Islet precursor cell (in vitro differentiated cells): ENCODE measurements at places on chromosomes 6 and 20.

GRCh38 chr6:47655719-47656595, 42.4 kb upstream of the ADGRF4 start:
- DNase-seq = peak; percentile 99

GRCh38 chr6:114334237-114334636, 8.6 kb downstream of the HS3ST5 start:
- DNase-seq = no peak

GRCh38 chr6:129671442-129672340, 38.3 kb downstream of the ARHGAP18 start:
- DNase-seq = no peak

- no peak for DNase-seq
These were observed 339.2 kb upstream of the JAG1 start for GRCh38 chr20:11012975-11013374.

GRCh38 chr20:483815-484644, 21.7 kb upstream of the TBC1D20 start:
- DNase-seq = no peak

DNA sequence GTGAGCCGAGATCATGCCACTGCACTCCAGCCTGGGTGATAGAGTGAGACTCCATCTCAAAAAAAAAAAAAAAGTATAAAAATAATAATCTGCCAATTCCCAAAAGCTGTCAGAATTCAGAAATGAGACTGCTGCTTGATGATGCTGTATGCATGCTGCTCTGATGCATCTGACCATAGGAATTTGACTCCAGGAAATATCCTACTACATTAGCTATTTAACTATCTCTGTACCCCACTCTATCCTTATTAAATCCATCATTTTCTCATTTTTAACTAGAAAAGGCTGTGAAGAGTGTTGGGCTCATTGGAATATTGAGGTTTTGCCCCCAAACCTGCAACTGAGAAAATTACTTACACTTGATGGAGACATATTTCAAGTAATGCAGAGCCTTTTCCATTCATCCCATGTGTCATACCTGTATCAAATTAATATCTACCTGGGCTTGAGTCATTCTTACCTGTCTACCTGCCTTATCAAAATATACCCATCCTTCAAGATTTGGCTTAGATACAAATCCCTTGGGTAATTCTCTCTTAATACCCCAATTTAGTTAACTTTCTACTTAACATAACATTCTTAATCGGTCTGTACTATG, 135.2 kb upstream of the PREP start:
- DNase-seq = no peak

DNA sequence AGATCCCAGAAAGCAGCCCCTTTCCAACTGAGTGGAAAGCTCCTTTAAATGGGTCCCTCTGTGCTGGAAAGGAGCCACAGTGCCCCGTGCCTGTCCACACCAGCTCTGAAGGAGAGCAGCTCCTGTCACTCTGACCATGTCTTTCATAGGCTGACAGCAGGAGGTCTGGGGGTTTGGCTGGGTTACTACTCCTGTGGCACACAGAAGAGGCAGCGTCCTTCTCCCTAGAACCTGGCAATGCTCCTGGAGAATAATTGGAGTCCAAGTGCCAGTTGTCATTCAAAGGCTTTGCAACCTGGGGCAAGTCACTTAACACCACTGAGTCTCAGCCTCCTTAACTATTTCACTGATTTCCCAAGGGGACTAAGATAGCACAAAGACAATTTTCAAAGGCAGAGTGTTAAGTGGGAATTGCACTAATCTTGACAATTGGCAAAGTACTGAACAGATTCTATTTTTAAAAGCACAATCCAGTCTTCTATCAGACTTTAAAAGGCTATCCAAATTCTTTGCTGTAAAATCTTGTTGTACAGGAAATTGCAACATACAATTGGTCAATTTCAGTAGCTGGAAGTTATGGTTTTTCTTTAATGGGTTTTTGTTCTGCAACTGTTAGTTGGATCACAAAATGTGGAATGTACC, 457.2 kb downstream of the KIF16B start:
- DNase-seq = no peak

DNA sequence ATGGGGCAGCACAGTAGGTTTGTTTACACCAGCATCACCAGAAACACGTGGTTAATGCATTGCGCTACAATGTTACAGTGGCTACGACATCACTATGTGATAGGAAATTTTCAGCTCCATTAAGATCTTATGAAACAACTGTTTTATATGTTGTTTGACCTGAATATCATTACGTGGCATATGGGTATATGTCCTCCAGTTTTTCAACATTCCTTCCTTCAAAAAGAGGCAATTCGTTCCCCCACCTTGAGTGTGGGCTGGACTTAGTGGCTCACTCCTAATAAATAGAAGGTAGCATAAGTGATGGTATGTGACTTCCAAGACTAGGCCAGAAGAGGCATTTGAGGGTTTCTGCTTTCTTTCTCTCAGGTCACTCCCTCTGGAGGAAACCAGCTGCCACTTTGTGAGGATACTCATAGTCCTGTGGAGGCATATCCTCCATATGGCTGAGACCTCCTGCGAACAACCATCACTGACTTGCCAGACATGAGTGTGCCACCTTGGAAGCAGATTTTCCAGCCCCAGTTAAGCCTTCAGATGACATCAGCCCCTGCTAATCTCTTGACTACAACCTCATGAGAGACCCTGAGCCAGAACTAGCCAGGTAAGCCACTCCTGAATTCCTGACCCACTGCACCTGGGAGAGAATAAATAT, 2.3 kb upstream of the TRAM2 start:
- DNase-seq = no peak

GRCh38 chr20:3652676-3653596, 10.3 kb downstream of the GFRA4 start:
- peak; percentile 44 for DNase-seq
